ENCODE measurements at places on chromosomes 12 and 14.
A peak's percentile ranks its signal among the peaks of the same experiment; 100 is the strongest.

DNA sequence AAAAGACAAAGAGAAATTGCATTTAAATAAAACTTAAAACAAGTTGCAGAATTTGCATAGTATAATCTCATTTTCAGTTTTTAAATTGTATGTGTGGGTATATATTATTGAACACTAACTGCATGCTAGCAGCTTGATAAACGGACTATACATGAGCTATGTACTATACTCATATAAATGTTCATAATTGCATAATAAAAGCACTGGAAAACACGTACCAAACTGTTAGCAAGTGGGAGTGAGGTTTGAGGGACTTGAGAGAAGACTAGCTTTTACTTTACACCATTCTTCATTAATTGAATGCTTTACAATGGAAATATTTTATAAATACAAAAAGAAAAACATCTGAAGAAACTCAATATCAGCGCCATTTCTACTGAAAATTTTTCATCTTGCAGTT, 32.2 kb upstream of the MDM1 start:
- no peak for DNase-seq

DNA sequence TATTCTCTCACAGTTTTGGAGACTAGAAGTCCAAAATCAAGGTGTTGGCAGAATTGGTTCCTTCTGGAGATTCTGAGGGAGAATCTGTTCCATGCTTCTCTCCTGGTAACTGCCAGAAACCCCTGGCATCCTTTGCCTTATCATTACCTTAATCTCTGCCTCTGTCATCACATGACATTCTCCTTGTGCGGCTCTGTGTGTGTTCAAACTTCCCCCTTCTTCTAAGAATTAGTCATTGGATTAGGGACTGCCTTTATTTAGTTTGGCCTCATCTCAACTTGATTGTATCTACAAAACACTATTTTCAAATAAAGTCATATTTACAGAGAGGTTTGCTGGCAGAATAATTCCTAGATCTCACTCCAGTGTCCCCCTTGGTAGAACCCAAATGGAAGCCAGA, 68.9 kb downstream of the ZNF641 start:
- no peak for DNase-seq

DNA sequence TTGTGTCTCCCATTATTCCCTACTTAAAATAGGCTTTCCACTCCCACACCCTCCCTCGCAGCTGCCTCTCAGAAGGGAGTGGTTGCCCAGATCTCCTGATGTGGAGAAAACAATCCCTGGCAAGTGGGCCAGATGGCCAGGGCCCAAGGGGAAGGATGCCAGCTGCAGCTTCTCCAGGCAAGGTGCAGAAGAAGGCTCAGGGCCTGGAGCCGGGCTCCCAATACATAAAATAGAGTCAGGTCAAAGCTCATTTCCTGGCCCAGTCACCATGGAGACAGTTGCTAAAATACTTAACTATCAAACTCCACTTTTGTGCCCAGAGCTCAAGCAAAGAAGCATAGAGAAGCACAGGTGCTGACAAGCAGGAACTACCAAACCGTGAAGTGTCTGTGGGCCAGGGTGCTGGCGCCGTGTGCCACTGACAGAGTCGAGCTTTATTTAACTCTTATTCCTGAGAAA, 45.7 kb upstream of the ITPR2 start:
- no peak for DNase-seq

DNA sequence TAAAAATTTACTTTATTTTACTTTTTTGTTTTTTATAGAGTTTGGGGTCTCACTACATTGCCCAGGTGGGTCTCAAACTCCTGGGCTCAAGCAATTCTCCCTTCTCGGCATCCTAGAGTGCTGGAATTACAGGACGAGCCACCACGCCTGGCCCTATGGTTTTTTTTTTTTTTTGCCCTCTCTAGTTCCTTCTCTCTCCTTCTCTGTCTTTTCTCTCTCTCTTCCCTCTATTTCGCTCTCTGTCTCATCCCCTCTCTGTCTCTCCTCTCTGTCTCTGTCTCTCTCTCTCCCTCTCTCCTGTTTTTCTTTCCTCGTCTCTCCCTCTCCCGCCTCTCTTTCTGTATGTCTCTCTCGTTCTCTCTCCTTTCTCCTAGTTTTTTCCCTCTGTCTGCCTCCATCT, 202.6 kb upstream of the LHX5 start:
- no peak for DNase-seq

DNA sequence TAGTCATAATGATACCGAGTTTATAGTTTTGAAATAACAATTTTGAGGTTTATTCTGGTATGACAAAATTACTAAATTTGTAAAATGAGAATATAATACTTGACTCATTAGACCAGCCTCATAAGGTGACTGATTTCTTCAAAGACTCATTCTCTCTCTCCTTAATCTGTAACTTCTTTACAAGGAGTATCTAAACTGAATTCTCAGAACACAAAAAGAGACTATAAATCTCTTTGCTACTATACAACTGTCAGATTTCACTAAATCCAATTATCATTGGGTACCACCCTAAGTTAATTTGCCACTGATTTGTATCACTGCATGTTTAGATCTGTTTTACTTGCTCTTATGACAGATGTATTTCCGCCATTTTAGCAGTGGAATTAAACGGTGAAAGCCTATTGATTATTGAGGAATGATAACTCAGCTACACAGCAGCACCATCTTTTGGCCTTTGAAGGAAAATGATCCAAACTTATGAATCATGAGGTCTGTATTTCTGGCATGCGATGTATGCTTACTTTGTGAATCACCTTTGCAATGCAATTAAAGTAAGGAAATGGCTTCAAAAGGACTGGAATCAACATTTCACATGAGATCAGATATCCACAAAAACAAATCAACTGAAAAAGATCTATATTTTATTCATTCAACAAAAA, 161.2 kb downstream of the RERGL start:
- DNase-seq, result peak; percentile 88

GRCh38 chr12:11758087-11758486, 108.6 kb downstream of the ETV6 start:
- DNase-seq, result no peak

GRCh38 chr12:109767991-109768900, 54.6 kb downstream of the FAM222A start:
- no peak for DNase-seq

GRCh38 chr12:46585854-46586621, 213.5 kb upstream of the SLC38A2 start:
- no peak for DNase-seq

DNA sequence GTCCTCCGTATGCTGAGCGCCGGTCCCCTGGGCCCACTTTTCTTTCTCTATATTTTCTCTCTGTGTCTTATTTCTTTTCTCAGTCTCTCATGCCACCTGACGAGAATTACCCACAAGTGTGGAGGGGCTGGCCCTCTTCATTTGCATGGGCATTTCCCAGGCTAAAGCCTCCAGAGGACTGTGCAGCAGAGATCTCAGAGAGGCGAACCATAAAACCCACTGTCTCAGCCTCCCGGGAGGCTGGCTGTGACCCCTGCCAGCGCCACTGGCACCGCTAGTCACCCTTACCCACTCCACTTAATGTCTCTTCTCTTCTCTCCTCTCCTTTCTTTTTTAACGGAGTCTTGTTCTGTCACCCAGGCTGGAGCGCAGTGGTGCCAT, 7.1 kb upstream of the SERPINA9 start:
- no peak for DNase-seq

- peak; percentile 48 for DNase-seq
These were observed 169.9 kb downstream of the KIF21A start for GRCh38 chr12:39272871-39273655.

GRCh38 chr14:57244106-57244505, 24.6 kb downstream of the EXOC5 start:
- DNase-seq, result no peak

GRCh38 chr14:54537651-54538050, 27.9 kb downstream of the CGRRF1 start:
- no peak for DNase-seq

GRCh38 chr14:33720284-33720787, 230.5 kb downstream of the EGLN3 start:
- DNase-seq, result no peak

DNA sequence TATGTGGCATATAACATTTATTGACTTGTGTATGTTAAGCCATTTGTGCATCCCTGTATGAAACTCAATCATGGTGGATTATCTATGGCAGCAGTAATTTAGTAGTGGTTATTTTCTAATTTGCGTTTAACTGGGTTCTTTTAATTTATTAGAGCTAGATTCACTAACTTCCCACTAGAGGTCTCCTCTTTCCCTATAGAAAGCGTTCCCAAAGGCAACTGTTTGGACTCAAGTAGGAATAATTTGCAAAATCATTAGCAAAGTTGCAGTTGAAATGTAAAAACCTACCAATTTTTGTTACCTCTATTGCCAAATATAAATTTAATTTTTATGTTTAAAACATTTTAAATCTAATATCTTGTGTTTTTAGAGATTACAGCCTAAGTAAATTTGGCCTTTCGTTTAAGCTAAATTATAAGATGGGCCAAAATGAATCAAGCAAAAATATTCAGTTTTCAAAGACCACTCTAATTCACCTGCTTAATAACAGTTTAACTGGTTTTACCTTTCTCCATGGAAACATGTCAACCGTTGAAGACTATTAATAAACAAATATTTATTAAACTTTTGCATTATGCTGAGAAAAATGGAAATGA, 6.0 kb downstream of the DMAC2L start:
- DNase-seq, result peak; percentile 73

DNA sequence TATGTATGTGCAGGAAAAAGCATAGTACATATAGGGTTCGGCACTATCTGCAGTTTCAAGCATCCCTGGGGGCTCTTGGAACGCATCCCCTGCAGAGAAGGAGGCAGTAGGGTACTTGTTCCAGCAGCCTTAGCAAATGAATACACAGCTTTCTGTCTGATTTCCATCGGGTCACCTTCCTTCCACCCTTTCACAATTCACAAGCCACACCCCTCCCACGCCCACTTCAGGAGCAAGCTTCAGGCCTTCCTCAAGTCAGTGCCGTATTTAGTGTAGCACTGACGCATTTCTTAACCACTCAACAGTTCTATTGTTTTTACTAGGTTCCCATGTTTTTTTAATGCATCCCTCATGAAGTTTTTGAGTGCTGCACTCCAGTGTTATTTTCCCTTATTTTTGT, 64.2 kb downstream of the CLMN start:
- DNase-seq, result no peak

DNA sequence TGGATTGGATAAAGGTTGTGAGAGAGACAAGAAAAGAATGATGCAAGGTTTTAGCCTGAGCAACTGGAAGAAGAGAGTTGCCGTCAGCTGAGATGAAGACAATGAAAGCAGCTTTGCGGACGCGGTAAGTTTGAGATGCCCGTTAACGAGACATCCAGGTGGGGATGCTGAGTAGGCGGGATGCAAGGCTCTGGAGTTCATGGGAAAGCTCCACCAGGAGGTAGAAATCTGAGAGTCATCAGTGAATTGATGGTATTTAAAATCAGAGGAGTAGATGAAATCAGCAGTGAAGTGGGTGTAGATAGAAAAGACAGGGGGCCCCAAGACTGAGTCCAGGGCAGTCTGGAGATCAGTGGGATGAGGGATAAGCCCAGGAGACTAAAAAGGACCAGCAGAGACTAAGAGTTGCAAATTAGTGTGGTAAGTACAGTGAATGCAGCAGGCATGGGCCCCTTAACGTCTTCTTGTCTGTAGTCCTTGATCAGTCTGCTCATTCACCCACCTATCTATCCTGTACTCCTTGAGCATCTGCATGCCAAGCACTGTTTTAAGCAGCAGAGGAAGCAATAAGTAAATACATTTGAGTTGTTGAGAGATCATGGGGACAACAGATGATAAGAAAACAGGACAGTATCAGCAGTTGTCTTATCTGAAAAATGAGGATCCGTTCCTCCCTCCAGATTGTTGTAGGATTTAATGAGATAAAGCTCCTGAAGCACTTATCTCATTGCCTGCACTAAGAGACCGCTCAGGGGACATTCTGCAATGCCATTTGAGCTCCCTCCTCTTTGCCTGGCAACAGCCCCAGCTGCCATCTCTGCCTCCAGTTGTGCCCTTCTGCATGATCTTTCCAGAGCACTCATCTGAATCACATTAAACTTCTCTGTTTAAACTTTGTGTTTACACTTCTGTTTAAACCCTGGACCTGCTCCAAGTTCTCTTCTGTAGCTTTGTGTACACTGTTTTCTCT, 91.5 kb downstream of the APAF1 start:
- no peak for DNase-seq

DNA sequence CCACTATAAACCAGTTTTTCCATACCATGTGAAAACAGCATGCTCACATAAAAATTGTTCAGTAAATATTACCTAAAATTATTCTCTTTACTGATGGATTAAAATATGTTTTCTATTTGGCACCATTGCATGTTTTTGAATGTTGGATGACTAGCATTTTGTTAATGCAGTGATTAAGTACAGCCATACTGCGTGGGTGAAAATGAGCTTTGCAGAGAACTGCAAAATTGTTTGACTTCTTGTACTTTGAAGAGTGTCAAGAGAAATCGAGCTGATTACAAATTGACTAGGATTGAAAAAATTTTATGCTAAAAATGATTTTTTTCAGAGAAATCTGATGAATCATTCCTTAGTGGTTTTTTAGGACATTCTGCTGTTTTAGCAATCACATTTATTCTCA, 452.9 kb downstream of the RPL10L start:
- DNase-seq, result no peak

- no peak for DNase-seq
These were observed 3.3 kb downstream of the NKX2-1 start for GRCh38 chr14:36516719-36517241.

GRCh38 chr12:68368327-68368726, 36.2 kb upstream of the MDM1 start:
- DNase-seq, result no peak

DNA sequence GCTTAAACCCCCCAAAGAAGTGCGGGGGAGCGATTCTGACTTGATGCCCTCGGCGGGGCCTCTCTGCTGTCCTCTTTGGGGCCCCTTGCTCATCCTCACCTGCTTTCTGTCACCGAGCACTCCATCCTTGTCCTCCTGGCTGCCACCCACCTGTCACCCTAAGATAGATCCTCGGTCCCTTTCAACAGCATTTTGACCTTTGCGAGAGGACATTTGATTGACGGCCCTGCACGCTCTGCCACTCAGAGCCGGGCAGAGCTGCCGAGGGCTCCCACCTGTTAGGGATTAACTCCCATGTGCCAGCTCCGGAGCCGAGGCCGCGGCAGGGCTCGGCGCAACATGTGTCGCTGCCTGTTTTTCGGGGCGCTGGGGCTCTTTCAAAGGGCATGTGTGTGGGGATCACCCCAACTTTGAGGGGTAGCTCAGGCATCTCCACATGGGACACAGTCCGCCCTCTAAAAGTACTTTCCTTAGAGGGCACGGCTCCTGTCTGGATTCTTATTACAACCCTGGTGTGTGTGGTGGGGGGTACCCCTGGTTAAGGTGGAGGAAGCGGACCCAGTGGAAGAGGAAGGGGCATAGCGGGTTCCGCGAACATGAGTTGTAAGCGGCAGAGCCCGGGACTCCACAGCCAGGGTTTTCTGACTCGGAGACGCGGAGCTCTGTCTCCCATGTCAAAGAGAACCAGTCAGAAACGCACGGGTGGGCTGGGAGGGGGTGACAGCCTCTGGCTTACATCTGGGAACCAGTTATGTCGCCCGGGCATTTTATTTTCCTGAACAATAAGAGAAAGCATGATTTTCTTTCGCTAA, 811 bp upstream of the MEG3 start:
- no peak for DNase-seq

GRCh38 chr14:42535397-42535796, 928.7 kb downstream of the LRFN5 start:
- DNase-seq, result no peak

All from RKO (cell line).